Smooth muscle cell of the umbilical artery (primary cell): ENCODE measurements at places on chromosomes 5 and 9. TPM values are rescaled to one million over a fixed set of nuclear protein-coding genes. Genes with fewer than 3 reads are reported as not detected.

The EPB41L4B gene
- total RNA-seq: 0.09 TPM in 1 of 2 replicates, not detected in the other

The TMC1 gene
- under 0.01 and 0.28 TPM in 2 replicates for total RNA-seq

The P4HA2 gene
- total RNA-seq: 756 and 933 TPM in 2 replicates

The PTGES gene
- 6.3 and 162 TPM in 2 replicates for total RNA-seq

The SPATA31E1 gene
- total RNA-seq: not detected in 2 replicates

The RANBP17 gene
- 15.1 and 18.2 TPM in 2 replicates for total RNA-seq

The PLPP7 gene
- total RNA-seq: 5.3 and 6.1 TPM in 2 replicates

The CYFIP2 gene
- 18.7 and 40.6 TPM in 2 replicates for total RNA-seq

The PRRT1B gene
- not detected in 2 replicates for total RNA-seq

The CCDC152 gene
- 0.30 and 1.6 TPM in 2 replicates for total RNA-seq

The PCDHB14 gene
- total RNA-seq: 0.42 and 1.5 TPM in 2 replicates

The PCDHA9 gene
- under 0.01 and 0.09 TPM in 2 replicates for total RNA-seq

The MYMK gene
- not detected in 2 replicates for total RNA-seq

The LCN10 gene
- not detected in 2 replicates for total RNA-seq

The POU5F2 gene
- total RNA-seq: 0.89 and 1.2 TPM in 2 replicates

The CARTPT gene
- not detected in 2 replicates for total RNA-seq

The INSL6 gene
- not detected in 2 replicates for total RNA-seq

The SHOC1 gene
- total RNA-seq: under 0.01 and 0.09 TPM in 2 replicates

The SLC6A7 gene
- not detected in 2 replicates for total RNA-seq

The CCDC192 gene
- total RNA-seq: not detected in 2 replicates

The LMX1B gene
- not detected in 2 replicates for total RNA-seq

The FAM120AOS gene
- total RNA-seq: 35.6 and 37.5 TPM in 2 replicates

The RBM27 gene
- total RNA-seq: 19.6 and 30.5 TPM in 2 replicates

The PLCXD3 gene
- total RNA-seq: under 0.01 and 0.05 TPM in 2 replicates

The PCDHGA9 gene
- total RNA-seq: 3.6 and 4.5 TPM in 2 replicates

The CDKN2A gene
- total RNA-seq: 25.8 and 27.9 TPM in 2 replicates

The CYLC2 gene
- not detected in 2 replicates for total RNA-seq

The PCDHGA11 gene
- total RNA-seq: 12.5 and 19.4 TPM in 2 replicates

The UAP1L1 gene
- 18.7 and 21.5 TPM in 2 replicates for total RNA-seq

The MELK gene
- total RNA-seq: 3.0 and 20.4 TPM in 2 replicates

The SNX30 gene
- total RNA-seq: 28.5 and 39.8 TPM in 2 replicates

The GFPT2 gene
- 233 and 276 TPM in 2 replicates for total RNA-seq

The RAB3C gene
- not detected in 2 replicates for total RNA-seq

The LRRC19 gene
- total RNA-seq: not detected in 2 replicates

The PIP5KL1 gene
- 1.5 and 2.3 TPM in 2 replicates for total RNA-seq

The OR1J2 gene
- not detected in 2 replicates for total RNA-seq
